ENCODE measurements at places on chromosomes 5 and 9. TPM values are rescaled to one million over a fixed set of nuclear protein-coding genes. Genes with fewer than 3 reads are reported as not detected.

- no peaks in the 10 kb centered on the region for H3K36me3 ChIP-seq
- no peaks in the 10 kb centered on the region for H3K27me3 ChIP-seq
- peaks cover 5% of the 10 kb centered on the region for H3K4me1 ChIP-seq
Observed at GRCh38 chr5:111840036-111840674, 83.2 kb upstream of the NREP start.

GRCh38 chr9:69757996-69758675 is 1.7 kb downstream of the PTAR1 start:
- peak; percentile 58 for DNase-seq
- H3K36me3 ChIP-seq, result peaks cover 4% of the 10 kb centered on the region
- H3K4me1 ChIP-seq, result peaks cover 18% of the 10 kb centered on the region
- peak overlapping the region; percentile 57 for H3K4me3 ChIP-seq
- H3K27me3 ChIP-seq, result no peaks in the 10 kb centered on the region

DNA sequence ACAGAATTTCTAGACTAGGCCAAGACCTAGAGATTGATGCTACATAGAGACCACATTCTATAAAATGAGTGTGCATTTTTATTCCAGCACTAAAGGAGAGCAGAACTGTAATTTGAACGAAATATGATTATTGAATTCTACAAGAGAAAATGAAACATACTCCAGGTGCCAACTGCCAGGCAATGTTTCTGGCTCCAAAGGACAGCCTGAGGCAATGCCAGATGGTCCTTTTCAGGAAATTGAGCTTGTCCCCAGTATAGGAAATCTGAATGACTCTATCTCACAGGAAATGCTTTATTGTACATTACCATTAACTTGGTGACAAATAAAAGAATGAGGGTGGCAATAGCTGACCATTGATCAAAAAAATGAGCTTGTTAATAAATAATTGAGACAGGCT is 28.8 kb upstream of the RASGRF2 start:
- no peak overlapping the region for H3K27ac ChIP-seq
- no peaks in the 10 kb centered on the region for H3K27me3 ChIP-seq
- no peak overlapping the region for H3K4me3 ChIP-seq
- DNase-seq, result no peak
- H3K4me1 ChIP-seq, result no peaks in the 10 kb centered on the region
- H3K36me3 ChIP-seq, result no peaks in the 10 kb centered on the region

GRCh38 chr5:41219658-41220269 is 6.4 kb upstream of the C6 start:
- DNase-seq, result no peak
- H3K36me3 ChIP-seq, result no peaks in the 10 kb centered on the region
- no peaks in the 10 kb centered on the region for H3K27me3 ChIP-seq
- H3K4me3 ChIP-seq, result no peak overlapping the region
- H3K27ac ChIP-seq, result no peak overlapping the region
- no peaks in the 10 kb centered on the region for H3K4me1 ChIP-seq

- no peak overlapping the region for H3K4me3 ChIP-seq
- DNase-seq, result peak; percentile 58
- H3K4me1 ChIP-seq, result peaks cover 11% of the 10 kb centered on the region
- H3K36me3 ChIP-seq, result no peaks in the 10 kb centered on the region
Observed at GRCh38 chr9:83281306-83282255, 218.6 kb upstream of the RASEF start.

GRCh38 chr5:1974081-1974480 is 91.4 kb upstream of the IRX4 start:
- H3K4me3 ChIP-seq, result no peak overlapping the region
- H3K27ac ChIP-seq, result no peak overlapping the region
- no peaks in the 10 kb centered on the region for H3K36me3 ChIP-seq
- H3K4me1 ChIP-seq, result no peaks in the 10 kb centered on the region
- H3K27me3 ChIP-seq, result no peaks in the 10 kb centered on the region

GRCh38 chr5:167765352-167765751 is 526.1 kb upstream of the WWC1 start:
- peaks cover 28% of the 10 kb centered on the region for H3K4me1 ChIP-seq
- no peak overlapping the region for H3K27ac ChIP-seq
- no peak overlapping the region for H3K4me3 ChIP-seq
- no peak for DNase-seq
- H3K36me3 ChIP-seq, result no peaks in the 10 kb centered on the region

GRCh38 chr9:110638381-110638954 is 30.1 kb upstream of the MUSK start:
- H3K4me1 ChIP-seq, result peaks cover 15% of the 10 kb centered on the region
- no peak overlapping the region for H3K4me3 ChIP-seq
- no peak for DNase-seq
- no peaks in the 10 kb centered on the region for H3K36me3 ChIP-seq

DNA sequence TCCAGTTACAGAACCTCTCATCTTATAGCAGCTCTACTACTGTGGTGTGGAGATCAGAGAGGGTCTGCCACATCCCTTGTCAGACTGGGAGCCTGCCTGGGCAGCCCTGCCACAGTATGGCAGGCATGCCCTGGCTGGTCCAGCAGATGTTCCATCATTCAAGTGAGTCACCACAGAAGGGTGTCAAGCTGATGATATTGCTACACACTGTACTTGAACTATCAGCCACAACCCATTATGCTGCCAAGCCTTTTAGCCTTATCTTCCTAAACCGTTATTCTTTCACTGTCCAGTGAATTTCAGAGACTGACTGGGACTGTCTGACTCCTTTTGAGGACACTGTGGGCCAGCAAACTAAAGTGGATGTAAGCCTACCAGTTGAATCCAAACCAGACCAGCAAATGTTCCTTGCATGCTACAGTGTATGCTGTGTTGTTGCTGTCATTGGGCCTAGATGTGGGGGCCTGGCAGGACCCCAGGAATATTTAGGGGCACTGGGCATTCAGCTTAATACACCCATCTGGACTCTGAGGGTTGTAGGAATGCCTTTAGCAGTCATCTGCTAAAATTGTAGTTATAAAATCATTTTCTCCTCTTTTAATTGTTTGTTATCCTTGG is 202.6 kb downstream of the NR3C1 start:
- peak; percentile 71 for DNase-seq
- no peaks in the 10 kb centered on the region for H3K36me3 ChIP-seq
- no peak overlapping the region for H3K4me3 ChIP-seq
- H3K27me3 ChIP-seq, result no peaks in the 10 kb centered on the region
- H3K27ac ChIP-seq, result peak overlapping the region; percentile 70
- peaks cover 37% of the 10 kb centered on the region for H3K4me1 ChIP-seq

DNA sequence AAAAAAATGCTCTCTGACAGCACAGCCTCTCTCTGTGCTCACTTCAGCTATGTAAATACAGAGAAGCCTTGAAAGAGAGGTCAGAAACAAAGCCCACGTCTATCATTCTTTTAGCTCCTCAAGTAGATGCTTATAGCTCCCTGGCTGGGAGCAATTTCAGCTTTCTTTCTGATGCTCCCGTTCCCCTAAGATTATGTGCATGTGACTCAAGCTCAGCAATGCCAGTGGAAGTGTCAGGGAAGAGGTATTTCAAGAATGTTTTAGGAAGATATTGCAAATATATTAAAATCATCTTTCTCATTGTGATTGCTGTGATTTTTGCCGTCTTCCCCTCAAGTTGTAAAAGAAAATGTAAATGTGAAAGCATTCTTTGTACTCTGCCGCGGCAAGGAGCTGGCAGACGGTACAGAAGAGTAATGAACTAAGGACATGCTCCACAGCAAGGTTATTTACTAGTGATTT is 1353.7 kb upstream of the ACO1 start:
- peak overlapping the region; percentile 39 for H3K4me3 ChIP-seq
- no peaks in the 10 kb centered on the region for H3K36me3 ChIP-seq
- no peak overlapping the region for H3K27ac ChIP-seq
- H3K4me1 ChIP-seq, result peaks cover 4% of the 10 kb centered on the region
- no peaks in the 10 kb centered on the region for H3K27me3 ChIP-seq

DNA sequence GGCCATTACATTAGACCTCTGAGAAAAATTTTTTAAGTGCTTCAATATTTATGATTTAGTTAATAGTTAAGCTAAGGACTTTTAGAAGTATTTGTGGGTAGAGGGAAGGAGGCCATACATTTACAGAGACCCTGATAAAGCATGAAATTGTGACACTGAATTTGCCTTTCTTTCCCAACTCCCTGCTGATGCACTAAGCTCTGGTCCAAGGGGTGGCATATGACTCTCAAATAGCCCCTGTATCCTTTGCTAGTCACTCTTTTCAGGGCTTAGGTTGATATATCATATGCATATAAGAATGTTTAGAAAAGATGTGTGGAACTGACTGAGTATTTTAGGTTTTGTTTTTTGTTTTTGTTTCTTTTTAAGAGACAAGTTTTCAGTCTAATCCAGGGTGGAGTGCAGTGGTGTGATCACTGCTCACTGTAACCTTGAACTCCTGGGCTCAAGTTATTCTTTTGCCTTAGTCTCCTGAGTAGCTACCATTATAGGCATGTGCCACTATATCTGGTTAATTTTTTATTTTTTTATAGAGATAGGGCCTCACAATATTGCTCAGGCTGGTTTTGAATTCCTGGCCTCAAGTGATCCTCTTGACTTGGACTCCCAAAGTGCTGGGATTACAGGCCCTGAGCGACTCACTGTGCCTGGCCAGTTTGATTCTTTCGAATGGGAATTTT is 20.5 kb downstream of the KIAA1958 start:
- H3K4me1 ChIP-seq, result no peaks in the 10 kb centered on the region
- no peaks in the 10 kb centered on the region for H3K36me3 ChIP-seq
- DNase-seq, result no peak
- H3K4me3 ChIP-seq, result no peak overlapping the region

- peaks cover 7% of the 10 kb centered on the region for H3K36me3 ChIP-seq
- H3K27ac ChIP-seq, result no peak overlapping the region
- no peaks in the 10 kb centered on the region for H3K27me3 ChIP-seq
- H3K4me1 ChIP-seq, result peaks cover 16% of the 10 kb centered on the region
Observed at GRCh38 chr9:5518937-5519319, 8.6 kb downstream of the PDCD1LG2 start.

DNA sequence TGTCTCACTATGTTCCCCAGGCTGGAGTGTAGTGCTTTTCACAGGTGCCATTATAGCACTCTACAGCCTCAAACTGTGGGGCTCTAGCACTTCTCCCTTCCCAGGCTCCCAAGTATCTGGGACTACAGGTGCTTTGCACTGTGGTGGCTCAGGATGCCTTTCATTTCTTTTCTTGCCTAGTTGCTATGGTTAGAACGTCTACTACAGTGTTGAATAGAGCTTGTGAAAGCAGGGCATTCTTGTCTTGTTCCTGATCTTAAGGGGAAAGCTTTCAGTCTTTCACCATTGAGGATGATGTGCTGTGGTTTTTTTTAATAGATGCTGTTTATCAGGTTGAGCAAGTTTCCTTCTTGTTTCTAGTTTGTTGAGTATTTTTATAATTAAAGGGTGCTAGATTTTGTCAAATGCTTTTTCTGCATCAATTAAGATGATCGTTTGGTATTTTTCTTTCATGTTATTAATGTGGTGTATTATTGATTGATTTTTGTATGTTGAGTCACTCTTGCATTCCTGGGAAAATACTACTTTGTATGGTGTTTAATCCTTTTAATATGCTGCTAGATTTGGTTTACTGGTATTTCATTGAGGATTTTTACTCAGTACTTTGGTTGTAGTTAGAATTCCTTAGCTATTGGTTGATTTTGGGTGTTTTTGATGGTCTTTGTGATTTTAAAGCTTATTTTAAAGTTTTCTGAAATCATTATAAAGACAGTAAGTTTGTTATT is 35.6 kb downstream of the GPBP1 start:
- H3K4me3 ChIP-seq, result no peak overlapping the region
- peaks cover 13% of the 10 kb centered on the region for H3K4me1 ChIP-seq
- DNase-seq, result no peak
- H3K27me3 ChIP-seq, result no peaks in the 10 kb centered on the region
- H3K27ac ChIP-seq, result peak overlapping the region; percentile 23

- no peak overlapping the region for H3K4me3 ChIP-seq
- no peaks in the 10 kb centered on the region for H3K27me3 ChIP-seq
- peaks cover 13% of the 10 kb centered on the region for H3K4me1 ChIP-seq
- H3K27ac ChIP-seq, result peak overlapping the region; percentile 12
- H3K36me3 ChIP-seq, result no peaks in the 10 kb centered on the region
Observed at GRCh38 chr5:95178046-95178651, 106.7 kb downstream of the MCTP1 start.

DNA sequence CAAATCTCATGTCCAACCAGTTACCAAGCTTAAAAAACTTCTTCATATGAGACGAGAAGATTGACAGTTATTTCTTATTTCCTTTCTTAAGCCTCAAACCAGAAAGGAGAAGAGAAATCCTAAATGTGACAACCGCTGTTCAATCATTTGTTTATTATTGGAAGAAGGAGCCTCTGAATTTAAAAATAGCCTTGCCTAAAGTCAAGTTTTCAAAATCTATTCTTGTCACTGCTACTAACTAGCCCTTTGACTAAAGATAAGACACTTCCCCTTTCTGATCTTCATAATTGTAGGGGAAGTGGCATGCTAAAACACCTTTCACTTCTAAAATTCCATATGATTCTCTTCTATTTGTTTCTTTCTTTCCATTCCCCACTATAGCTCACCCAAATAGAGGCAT is 106.2 kb upstream of the EMB start:
- no peaks in the 10 kb centered on the region for H3K4me1 ChIP-seq
- H3K27ac ChIP-seq, result no peak overlapping the region
- H3K36me3 ChIP-seq, result no peaks in the 10 kb centered on the region
- H3K27me3 ChIP-seq, result no peaks in the 10 kb centered on the region
- H3K4me3 ChIP-seq, result no peak overlapping the region

GRCh38 chr9:109408759-109409462 is 88.1 kb upstream of the EPB41L4B start:
- peaks cover 6% of the 10 kb centered on the region for H3K4me1 ChIP-seq
- no peaks in the 10 kb centered on the region for H3K36me3 ChIP-seq
- H3K4me3 ChIP-seq, result no peak overlapping the region
- no peak overlapping the region for H3K27ac ChIP-seq
- H3K27me3 ChIP-seq, result no peaks in the 10 kb centered on the region

DNA sequence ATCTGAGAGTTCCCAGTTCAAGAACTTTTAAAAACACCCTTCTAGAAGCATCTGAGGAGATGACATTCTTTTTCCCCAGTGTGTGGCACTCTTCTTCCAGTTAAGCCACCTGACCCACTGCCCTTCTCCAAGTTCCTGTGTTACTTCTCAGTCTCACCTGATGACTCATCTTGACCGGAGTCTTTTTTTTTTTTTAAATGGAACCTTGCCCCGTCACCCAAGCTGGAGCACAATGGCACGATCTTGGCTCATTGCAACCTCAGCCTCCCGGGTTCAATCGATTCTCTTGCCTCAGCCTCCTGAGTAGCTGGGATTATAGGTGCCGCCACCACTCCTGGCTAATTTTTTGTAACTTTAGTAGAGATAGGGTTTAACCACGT is 224.1 kb upstream of the DAB2 start:
- H3K4me3 ChIP-seq, result no peak overlapping the region
- H3K4me1 ChIP-seq, result peaks cover 4% of the 10 kb centered on the region
- no peaks in the 10 kb centered on the region for H3K27me3 ChIP-seq
- H3K27ac ChIP-seq, result no peak overlapping the region
- H3K36me3 ChIP-seq, result no peaks in the 10 kb centered on the region
- no peak for DNase-seq

SLC34A1 gene
- not detected for total RNA-seq

ADAMTSL2 gene
- total RNA-seq, result under 0.01 TPM

GTF2H2 gene
- 47.8 TPM for total RNA-seq

Data from osteoblast (primary cell).